ENCODE measurements at places on chromosomes 1 and 21.

- peak; percentile 63 for DNase-seq
These were observed 15.5 kb upstream of the GSTM4 start for GRCh38 chr1:109640285-109640865.

DNA sequence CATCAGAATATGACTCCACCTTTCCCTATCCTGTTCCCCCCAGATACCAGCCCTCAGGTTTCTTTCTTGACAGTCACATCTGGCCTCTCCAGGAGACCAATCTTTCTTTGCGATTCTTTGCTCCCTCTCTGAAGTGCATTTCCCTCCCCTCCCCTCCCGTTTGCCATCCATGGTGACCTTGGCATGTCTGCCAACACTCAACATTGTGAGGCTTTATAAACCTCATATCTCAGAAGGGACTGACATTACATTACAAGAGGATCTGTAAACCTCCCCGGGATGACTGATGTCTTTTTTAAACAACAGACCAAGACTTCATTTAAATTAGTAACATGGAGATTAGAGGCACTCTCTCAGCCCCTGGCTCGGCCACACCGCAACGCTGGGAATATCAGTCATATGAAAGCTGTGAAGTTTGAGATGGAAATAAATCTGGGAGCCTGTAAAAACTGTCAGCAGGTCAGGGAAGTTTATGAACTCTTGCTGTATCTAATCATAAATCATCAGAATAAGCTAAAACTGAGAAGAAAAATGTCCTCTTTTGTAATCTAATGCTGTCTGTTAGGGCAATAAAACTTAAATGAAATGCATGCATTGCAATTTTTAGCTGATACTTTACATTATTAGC is 401.7 kb upstream of the PROX1 start:
- no peak for DNase-seq

GRCh38 chr1:177185209-177185608 is 14.5 kb downstream of the BRINP2 start:
- DNase-seq = no peak

GRCh38 chr21:17539323-17539722 is 26.5 kb downstream of the CXADR start:
- DNase-seq = no peak

Measured in fibroblast of skin of back (primary cell).